Right ventricle myocardium inferior (tissue), 1 donor: ENCODE measurements at places on chromosomes 5 and 9. TPM values are rescaled to one million over a fixed set of nuclear protein-coding genes. Genes with fewer than 3 reads are reported as not detected.

Gene SAXO1
- not detected for total RNA-seq

Gene BAAT
- total RNA-seq, result not detected

Gene SLC36A3
- not detected for total RNA-seq

Gene PRUNE2
- 1.9 TPM for total RNA-seq

Gene PPP1R26
- total RNA-seq, result 18.5 TPM

Gene SPINK1
- not detected for total RNA-seq

Gene BARX1
- total RNA-seq, result not detected
